ENCODE measurements at places on chromosomes 3 and 15.
A peak's percentile ranks its signal among the peaks of the same experiment; 100 is the strongest.

- no peak for DNase-seq
These were observed 252.0 kb upstream of the VEPH1 start for GRCh38 chr3:157755233-157755632.

DNA sequence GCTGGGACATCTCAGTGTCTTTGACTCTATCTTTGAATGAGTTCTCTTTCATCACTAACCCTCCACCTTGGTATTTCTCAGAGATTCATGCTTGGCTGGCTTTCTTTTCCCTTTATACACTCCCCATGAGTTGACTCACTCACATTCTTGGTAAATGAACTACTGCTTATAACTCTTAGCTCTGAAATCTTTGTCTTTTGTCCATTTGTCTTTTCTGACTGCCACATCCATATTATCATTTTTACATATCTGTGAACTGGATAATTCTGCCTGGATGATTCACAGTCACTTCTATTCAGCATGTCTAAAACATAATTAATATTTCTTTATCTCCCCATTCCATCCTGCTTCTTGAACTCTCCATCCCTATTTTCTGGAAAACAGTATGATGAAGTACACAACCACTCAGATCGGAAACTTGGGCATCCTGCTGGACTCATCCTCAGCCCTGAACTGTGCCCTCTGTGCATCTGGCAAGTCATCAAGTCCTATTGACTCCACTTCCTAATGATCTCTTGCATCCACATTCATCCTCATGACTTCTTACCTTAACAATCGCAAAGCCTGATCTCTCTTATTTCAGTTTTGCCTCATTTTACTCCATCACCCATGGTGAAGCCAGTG, 66.9 kb downstream of the KCNAB1 start:
- no peak for DNase-seq

GRCh38 chr15:33292717-33293307, 18.0 kb upstream of the RYR3 start:
- DNase-seq: peak; percentile 85

- DNase-seq: no peak
These were observed 368.6 kb upstream of the MCTP2 start for GRCh38 chr15:93862791-93863190.

GRCh38 chr3:39205919-39206516, 13.6 kb upstream of the XIRP1 start:
- DNase-seq: no peak

DNA sequence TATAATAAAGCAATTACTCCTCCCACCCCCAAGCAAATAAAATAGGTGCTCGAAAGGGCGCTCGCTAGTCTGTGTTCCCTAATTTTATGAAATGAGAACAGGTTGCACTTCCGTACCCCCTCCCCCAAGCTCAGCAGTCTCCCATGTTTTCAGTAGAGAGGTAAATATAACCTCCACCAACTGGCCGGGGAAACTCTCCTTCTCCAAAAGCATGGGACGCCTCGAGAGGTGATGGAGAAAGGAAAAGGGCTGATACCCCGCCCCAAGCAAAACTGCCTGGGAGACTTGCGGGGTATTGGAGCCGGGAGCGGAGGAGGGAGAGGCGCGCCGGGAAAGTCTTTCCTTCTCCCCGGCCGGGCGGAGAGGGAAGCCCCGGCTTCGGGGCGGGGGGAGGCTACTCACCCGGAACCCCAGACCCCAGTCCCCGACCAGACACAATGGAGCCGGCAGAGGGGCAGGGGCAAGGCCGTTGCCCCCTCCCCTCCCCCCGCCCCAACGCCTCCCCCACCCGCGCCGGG, 605 bp downstream of the DCUN1D1 start:
- peak; percentile 53 for DNase-seq

DNA sequence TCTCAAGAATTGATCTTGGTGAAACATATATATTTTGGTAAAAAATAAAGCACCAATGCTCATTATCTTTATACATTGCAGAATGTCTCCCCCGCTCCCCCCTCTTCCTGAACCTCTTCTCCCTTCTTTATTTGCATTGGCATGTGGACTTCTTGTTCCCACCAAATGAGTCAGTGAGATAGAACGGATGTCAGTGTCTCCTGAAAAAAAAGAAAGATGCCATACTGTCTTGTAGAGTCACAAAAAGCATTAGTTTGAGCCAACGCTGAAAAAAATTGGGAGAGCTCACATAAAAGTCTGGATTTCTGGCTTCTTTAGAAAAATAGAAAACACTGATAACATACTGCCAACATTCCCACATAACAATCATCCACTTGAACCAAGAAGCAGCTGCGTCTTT, 32.0 kb upstream of the STXBP5L start:
- no peak for DNase-seq

DNA sequence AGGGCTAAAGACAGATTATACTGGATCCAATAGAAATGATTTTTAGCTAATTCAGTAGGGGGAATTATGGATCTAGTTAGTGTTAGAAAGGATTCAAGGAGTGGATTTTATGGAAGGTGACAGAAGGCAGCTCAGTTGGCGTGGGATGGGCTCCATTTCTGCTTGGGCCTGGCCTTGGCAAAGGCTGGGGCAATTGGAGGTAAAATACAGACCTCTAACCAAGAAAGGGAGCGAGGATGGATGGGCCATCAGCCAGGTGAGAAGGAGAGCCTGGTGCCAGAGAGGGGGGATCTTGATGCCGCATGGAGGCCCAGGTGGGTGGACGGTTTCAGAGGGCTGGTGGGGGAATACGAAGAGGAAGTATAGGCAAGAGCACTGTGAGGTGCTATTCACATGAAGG, 40.7 kb upstream of the TRA2B start:
- DNase-seq: no peak

- DNase-seq: no peak
These were observed 189.3 kb downstream of the ADAMTS17 start for GRCh38 chr15:100152463-100152862.

- no peak for DNase-seq
These were observed 96.2 kb downstream of the CLSTN2 start for GRCh38 chr3:140031170-140031569.

DNA sequence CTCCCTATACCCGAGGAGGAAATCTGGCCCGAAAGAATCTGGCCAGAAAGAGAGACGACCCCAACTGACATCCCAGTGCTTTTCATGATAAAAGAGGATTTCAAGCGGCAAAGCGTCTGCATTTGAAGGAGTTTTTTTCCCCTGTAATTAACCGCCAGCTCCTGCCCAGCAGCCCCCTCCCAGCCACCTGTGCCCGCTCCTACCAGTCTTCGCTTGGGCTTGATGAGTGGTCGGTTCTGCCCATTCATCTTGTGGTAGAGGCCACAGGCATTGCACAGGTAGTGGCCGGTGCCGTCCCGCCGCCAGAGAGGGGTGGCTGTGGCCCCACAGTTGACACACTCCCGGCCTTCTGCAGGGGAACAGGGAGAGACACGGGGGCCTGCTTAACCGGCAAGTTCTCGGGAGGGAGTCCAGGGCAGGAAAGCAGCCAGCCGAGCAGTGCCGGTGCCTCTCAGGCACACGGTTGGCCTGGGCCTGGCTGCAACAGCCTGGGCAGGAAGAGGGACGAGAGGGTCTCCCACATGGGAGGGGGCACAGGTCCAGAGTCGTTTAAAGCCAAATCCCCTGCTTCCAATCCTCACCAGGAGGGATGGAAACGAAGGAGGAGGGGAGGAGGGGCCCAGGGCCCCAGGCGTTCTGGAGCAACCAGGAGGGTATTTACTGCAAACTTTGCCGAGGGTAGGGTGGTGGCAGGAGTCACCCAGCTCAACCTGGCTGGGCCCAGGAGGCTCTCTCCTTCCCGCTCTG, 9.2 kb downstream of the GATA2 start:
- DNase-seq: no peak

- DNase-seq: no peak
These were observed 70.2 kb downstream of the APBA2 start for GRCh38 chr15:28955993-28956421.

All from HT-29 (cell line).